ENCODE measurements at places on chromosomes 11 and 22.

- peak; percentile 81 for DNase-seq
Measured at GRCh38 chr11:67464411-67465188, 4.5 kb downstream of the TMEM134 start.

DNA sequence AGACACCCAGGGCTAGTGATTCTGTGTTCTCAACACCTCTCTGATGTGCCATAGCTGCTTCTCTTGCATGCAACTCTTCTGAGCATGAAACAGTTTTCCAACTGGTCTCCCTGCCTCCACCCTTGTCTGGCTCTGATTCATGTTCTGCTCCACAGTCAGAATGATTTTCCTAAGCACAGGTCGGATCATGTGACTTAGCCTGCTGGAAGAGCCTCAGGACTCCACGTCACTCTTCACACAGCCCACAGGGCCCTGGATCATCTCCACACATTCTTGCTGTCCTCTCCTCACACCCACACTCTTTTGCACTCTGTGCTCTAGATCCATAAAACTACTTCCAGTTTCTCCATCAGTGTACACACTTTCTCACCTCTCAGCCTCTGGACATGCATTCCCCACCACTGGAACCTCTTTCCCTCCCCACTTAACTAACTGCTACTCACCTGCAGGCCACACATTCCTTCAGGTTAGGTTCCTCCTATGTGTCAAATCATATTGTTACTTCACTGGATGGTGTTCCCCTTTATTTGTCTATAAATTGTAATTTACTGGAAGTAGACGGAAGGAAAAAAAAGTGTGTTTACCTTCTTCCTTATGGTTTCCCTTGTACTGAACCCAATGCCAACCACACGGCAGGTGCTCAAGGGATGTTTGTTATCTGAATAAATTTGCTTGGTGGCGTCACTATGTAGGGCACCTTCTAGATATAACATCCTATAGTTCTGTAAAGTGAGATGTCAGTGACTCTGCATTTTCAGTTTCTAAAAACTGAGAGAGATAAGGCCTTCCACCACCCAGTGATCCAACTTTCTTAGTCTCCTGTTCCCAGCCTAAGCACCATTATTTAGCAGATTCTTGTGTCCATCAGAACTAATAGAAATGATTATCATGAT lies 133.7 kb downstream of the ETS1 start:
- DNase-seq: peak; percentile 68

- no peak for DNase-seq
Measured at GRCh38 chr11:113447621-113448315, 27.4 kb downstream of the DRD2 start.

DNA sequence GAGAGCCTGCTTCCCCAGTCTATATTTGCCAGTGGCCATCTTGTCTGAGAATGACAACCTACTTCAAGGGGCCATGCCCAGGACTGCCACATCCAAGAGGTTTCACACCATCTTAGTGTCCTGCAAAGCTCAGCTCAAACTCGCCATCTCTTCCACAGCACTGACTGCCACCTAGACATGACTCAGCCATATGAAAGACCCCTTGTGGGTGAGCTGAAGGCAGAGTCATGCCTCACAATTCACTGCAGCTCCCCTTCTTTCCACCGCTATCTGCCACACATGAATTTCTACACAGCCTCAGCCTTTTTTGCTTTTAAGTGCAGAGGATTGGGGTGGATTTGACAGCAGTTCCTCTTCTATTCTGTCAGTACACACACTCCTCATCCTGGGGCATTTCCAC lies 127.5 kb downstream of the GALNT18 start:
- DNase-seq: no peak

DNA sequence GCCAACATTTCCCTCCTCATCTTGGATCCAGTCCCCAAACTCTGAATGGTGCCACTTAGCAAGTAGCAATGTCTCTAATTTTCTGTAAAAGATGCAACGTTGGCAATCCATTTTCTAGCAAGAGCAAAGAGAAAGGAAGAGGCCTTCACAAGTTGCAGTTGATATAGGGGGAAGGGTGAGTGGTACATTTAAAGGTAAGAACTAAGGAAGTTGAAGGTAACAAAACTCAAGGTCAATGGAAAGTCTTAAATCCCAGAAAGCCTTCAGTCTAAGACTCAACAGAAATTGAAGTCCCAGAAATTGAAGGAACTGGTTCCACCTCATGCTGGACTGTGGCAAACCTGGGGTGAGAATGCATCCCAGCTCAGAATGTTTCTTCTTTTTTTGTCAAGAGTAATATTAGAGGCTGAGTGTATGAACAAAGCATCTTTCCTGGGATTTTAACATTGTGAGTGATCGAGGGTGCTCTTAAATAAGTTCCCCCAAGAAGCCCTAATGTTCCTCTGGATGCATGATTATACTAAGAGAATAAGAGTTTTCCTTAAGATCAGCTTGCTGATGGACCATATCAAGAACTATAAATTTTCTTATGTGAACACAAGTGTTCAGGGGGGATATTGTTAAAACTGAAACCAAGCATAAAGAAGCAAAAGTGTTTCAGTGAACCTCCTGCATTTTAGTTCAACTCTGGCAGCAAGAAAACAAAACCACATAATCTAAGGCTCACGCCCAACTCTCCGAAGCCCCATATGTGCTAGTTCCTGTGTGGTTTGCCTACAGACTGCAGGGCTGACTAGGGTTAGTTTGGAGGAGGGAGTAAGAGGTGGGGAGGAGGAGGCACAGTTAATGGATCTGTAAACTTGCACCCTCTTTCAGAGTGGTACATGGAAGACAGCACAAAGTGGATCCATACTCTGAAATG lies at the start of gene GRAP2:
TSS of gene GRAP2 (plus strand) at position 779 of the 922 bp plus-strand sequence. CDS start 46,023 bp downstream, outside the sequence.
- DNase-seq: no peak

DNA sequence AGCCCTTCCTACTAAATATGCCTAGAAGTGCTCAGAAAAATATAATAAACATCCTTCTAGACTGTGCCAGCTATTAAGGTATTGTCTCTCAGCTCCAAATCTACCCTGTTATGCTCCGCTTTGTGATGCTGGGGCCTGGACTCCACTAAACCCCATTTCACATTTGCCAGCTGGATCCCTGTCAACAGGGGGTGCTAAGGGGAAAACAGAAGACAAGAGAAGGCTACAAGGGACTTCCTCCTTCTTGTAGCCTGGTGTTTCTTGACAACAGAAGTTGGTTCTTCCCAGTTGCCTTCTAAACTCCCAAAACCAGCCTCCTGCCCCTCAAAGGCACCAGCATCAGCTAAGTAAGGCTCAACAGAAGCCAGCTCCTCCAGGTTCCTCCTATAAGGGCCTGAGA lies 5.2 kb downstream of the NUMA1 start:
- no peak for DNase-seq

DNA sequence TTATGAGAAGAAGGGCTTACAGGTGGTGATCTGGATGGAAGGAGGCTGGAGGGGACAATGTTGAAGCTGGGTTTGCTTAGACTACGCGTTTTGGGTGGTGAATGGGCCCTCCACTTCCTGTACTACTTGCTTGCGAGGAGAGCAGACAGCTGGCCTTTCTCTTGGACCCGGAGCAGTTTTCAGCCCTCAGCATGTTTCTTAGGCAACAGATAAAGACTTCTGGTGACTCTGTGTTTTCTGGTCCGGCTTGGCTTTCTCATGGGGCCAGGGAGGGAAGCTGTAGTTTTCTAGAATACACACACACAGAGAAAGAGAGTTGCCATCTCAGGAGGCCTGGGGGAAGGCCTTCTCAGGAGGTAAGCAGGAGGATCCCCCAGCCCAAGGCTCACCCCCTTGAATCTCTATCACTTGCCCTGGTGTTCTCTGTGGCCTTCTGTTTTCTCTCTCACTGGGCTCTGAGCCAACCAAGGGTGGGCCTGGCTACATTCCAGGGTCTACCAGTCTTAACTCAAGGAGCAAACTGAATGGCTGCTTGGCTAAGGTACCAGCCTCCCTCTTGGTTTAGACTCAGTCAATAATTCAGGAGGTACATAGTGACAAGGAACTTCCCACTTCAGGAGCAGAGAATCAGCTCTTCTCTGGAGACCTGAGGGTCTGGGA lies 2.4 kb downstream of the CCS start:
- DNase-seq: no peak

- DNase-seq: no peak
Measured at GRCh38 chr11:7637447-7638157, 35.7 kb downstream of the CYB5R2 start.

DNA sequence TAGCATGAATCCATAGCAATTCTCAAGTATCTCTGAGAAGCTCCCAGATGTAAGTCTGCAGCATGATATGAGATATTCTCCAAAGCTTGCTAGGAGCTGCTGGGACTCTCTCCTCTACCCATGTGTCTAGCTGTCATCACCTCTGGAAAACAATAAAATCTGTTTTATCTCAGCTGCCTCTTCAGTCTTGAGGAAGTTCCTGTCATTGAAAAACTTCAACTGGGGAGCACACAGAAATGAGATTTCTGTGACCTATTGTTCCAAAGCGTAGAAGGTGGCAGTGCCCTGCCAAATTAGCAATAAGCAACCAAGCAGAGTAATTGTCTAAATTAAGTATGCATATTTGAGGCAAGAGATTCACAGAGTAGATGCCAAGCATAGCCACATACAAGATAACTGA lies 1380.6 kb upstream of the RAG2 start:
- DNase-seq: no peak

- no peak for DNase-seq
Measured at GRCh38 chr11:5940748-5941147, 1.3 kb upstream of the OR56A3 start.

GRCh38 chr11:57410287-57410686 lies 16.6 kb downstream of the SLC43A3 start:
- DNase-seq: no peak

DNA sequence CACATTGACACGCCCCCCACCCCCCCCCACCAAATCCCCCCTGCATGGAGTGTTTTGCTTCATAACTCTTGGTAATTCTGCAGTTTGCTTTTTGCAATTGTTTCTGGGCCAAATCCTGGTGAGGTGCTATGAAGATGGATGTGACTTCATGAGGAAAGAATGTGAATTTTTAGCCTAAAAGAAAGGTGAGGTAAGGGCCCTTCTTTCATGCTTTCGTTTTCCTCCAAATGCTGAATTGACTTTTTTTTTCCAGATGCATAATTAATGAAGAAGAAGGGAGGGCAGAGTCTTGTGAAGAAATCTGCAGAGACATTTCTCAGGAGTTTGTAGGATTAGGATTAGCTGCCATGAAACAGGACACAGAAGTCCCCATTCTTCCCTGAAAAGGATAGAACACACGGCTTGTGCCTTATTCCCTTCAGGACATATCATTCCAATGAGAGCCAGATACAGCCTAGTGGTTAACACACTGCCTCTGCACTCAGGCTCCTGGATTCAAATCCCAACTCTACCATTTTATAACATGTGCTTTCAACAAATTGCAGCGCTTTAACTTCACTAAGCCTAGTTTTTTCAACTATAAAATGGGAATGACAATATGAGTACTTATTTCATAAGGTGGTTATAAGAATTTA lies 19.6 kb upstream of the TBCEL start:
- DNase-seq: no peak

DNA sequence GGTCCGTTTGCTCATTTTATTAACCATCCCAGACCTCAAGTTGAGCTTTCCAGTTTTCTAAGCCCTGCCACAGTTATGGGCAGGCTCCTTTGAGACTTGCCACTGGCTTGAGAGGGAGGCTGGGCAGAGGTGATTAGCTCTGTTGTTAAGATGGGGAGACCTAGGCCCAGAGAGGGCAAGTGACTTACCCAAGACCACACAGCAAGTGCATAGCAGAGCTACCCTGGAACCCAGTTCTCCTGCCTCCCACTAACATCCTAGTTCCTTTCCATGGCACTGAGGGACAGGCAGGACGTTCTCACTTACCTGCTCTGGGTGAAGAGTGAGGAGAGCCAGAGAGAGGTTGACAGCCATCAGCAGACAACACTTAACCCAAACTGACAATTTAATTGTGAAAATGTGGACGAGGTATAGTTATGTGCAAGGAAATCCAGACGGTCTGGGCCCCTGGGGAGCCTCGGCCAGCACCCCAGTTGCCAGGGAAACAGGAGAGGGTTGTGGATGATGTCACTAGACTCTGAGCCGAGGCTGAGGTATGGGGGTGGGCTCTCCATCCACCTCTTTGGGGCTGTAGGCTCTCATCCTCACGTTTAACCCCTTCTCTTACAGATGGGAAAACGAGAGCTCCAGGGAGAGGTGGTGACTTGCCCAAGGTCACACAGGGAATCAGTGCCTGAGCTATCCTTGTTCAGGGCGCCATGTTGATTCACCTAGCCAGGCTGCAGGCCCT lies 12.3 kb upstream of the WNT11 start:
- no peak for DNase-seq

DNA sequence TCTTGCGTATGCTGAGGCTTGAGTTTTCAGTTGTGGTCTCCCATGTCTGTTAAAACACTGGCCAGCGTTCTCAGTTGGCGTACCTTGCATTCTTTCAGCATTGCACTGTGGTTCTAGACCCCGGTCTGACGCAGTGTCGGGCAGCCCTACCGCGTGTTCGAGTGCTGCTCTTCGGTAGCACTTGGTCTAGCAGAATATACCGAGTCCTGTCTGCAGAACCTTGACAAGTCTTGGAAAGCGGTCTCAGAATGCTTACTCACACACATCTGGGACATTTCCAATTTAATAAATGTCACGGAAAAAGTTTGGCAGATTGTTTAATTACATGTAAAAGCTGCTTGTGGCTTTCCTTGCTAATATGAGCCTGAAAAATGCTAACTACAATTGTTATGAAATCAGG lies 32.6 kb downstream of the PPFIA1 start:
- no peak for DNase-seq

DNA sequence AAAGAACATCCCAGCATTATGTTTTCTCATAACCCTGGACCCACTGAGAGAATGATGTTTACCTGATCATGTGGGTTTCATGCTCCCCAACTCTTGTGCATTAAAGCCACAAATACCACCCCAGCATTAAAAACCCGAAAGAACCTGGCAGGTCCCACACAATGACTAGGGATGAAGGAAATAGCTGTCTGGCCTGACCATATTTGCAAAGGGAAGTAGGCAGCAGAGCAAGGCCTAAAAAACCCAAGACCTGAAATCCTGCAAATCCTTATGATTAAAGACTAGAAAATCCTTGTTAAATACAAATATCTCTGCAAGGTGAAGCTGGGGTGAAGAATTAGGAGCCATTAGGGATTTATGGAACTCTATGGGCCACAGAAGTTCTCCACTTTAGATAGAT lies 23.7 kb downstream of the PAK1 start:
- no peak for DNase-seq

DNA sequence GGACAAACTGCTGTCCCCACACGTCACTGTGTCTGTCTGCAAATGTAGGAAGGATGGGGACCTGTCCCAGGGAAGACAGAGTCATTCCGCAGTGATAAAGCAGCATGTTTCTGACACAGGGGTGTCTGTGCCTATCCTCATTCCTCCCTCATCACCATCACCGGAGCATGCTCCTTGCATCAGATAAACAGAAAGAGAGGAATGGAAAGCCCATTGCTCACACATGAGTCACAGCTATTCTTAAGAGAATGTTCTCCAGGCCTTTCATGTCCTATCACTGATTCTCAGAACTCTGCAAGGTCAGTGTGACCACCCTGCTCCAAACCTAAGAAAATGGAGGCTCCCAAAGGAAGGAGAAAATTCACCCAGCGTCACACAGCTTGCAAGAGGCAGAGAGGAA lies 38.9 kb downstream of the ZNF195 start:
- DNase-seq: no peak

DNA sequence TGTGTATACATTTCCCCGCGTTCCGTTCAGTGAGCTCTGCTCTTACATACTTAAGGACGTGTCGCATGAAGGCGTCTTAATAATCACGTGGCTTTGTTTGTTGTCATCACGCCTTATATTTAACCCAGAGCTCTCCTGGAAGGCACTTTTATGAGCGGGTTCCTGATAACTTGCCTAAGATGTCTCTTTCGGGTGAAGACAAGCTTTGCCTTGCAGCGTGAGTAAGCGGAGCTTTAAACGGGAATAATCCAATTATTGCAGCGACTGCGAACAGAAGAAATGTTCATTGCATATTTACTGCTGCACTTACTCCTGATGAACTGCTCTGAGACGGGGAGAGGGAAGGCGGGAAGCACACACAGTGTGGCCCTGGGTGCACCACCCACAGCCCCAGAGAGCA lies 1128.2 kb downstream of the BRD1 start:
- no peak for DNase-seq
